ENCODE measurements at places on chromosomes 11 and 22.
A peak's percentile ranks its signal among the peaks of the same experiment; 100 is the strongest.

- no peak for DNase-seq
Observed at GRCh38 chr11:64089493-64089892, 53.8 kb downstream of the FLRT1 start.

DNA sequence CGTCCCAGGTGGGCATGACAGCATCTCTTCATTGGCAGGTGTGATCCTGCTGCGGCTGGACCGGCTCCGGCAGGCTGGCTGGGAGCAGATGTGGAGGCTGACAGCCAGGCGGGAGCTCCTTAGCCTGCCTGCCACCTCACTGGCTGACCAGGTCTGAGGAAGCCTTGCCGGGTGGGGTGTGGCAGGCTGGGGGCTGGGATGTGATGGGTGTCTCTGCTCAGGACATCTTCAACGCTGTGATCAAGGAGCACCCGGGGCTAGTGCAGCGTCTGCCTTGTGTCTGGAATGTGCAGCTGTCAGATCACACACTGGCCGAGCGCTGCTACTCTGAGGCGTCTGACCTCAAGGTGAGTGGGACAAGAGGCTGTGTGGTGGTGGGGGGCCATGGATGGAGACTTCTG, 3.5 kb downstream of the LARGE2 start:
- DNase-seq = no peak

GRCh38 chr11:78419327-78419726, 1.7 kb upstream of the GAB2 start:
- no peak for DNase-seq

GRCh38 chr11:2687782-2688191, 12.0 kb downstream of the KCNQ1OT1 start:
- peak; percentile 36 for DNase-seq

GRCh38 chr11:85627332-85627997, at the start of gene DLG2:
DLG2 (minus strand) TSS chr11:85627344.
- peak; percentile 37 for DNase-seq

DNA sequence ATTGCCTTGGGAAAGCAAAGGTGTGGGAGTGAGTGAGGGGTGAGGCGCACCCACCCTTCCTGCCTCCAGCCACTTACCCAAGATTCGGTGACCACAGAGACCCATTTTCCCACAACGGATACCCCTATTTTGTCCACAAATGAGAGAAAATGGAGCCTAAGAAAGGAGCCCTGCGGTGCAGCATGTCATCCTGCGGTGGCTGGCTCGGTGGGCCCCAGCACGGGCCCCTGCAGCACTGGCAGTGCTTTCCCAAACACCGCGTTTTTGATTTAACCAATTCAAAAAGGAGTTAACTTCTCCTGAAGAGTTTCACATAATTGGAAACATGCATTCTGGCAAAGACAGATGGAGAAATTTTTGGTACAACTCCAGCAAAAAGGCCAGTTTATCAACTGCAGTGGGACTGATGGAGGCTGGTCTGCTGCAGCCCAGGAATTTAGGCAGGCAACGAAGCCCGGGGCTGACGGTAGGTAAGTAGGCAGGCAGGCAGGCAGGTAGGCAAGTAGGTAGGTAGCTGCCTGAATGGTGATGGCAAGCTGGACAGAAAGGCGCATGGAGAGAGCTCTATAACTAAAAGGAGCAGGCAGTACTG, 84.2 kb downstream of the FDX1 start:
- DNase-seq = no peak

DNA sequence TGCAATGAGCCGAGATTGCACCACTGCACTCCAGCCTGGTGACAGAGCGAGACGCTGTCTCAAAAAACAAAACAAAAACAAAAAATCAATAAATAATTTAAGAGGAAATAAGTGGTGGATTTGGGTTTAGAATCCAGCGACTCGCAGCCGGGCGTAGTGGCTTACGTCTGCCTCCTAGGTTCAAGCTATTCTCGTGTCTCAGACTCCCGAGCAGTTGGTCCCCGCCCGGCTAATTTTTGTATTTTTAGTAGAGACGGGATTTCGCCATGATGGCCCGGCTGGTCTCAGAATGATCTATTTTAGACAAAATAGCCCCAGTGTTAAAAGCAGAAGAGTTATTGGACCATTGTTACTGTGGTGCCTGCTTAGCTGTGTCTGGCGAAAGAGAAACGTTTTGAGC, 29.8 kb downstream of the SNU13 start:
- DNase-seq = no peak

DNA sequence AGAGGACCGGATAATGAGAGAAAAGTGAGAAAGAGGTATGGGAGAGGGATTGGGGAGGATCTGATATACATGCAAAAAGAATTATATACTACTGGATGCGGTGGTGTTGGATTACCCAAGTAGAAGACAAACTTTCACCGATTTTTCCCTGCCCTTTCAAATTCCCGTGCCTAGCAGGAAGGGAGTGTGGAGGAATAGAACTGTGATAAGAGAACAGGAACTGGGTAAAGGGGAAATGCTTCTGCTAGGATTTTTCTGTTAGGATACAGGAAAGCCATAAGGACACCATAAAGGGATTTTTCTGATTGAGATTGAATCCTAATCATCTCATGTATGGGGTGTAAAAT, 480 bp upstream of the MTMR2 start:
- peak; percentile 47 for DNase-seq

GRCh38 chr22:45308957-45309421, 745 bp upstream of the FAM118A start:
- peak; percentile 68 for DNase-seq

- DNase-seq = peak; percentile 86
Observed at GRCh38 chr22:37533995-37534394, 14.8 kb upstream of the CARD10 start.

DNA sequence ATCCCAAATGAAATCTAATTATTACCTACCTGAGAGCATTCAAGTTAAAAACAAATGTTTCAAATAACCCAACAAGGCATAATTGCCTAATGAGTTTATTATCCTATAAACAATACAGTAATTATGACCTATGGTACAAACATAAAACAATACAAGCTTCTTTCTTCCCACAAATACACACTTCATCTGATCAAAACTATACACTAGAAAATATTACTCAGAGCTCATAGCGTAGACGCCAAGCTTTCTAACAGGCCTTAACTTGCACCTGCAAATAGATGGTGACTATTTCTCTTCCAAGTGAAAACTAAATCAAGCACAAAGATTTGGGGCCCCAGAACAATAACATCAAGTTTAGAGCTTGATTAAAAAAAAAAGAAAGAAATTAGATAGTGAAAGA, 78.1 kb downstream of the SOX6 start:
- no peak for DNase-seq

DNA sequence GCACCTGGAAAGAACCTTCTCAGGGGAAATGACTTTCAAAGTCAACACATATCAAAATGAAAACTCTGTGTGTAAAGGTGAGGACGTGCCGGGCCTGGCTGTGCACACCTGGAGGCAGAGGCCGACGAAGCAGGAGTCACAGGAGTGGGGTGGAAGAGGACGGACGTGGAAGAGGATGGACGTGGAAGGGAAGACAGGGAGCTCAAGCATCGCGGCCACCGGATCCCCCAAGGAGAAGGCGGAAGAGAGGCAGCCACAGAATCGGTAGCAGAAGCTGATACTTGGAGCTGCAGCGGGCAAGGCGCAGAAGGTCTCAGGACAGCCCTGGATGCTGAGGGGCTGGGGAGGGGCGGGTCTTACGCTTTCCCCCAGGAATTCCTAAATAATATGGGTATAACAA, 519.8 kb downstream of the BRD1 start:
- no peak for DNase-seq

- no peak for DNase-seq
Observed at GRCh38 chr11:20125927-20126326, 34.3 kb downstream of the DBX1 start.

DNA sequence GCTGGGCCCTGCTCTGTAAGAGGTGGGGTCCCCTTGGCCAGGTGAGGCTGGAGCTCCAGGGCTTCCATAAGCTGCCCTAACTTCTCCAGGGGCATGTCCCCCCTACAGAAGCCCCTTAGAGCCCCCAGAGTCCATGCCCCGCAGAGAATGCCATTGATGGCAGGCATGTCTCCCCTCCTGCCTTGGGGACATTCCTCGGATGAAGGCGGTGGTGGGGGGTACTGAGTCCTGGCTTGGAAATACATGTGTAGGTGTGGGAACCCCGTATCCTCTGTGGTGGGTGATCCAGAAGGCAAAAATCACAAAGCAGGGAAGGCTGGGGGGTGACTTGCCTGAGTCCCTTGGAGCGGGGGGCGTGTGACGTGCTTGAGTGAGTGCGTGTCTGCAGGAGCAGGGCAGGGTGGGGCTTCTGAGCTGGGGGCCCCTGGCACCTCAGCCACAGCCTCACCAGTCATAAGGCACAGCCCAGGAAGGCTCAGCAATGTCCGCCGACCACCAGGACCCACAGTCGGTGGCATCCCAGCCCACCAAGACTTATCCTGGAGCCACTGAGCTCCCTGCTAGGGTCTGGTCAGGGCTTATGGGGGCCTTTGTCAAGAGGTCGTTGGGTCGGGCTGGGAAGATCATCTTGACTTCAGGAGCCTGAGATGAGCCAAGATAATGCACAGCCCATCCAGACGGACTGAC, 69.8 kb upstream of the KCNQ1OT1 start:
- no peak for DNase-seq

DNA sequence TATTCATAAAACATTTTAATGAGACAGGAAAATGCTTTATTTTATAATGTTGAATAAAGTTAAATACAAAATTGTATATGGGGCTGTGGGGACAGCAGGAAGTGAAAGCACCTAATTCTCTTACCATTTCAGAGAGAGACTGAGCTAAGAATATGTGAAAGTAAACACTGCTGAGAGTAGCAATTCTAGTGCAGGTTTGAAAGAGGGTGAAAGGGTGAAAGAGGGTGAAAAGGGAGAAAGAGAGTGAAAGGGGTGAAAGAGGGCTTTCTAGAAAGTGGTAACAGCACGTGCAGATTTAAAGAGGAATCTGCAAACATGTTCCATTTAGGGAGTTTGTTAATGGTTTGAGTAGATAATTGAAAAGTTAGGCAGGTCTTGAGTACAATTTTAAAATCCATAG, 652.0 kb upstream of the CCDC90B start:
- no peak for DNase-seq

GRCh38 chr11:118918686-118919280, 6.9 kb downstream of the BCL9L start:
- DNase-seq = peak; percentile 44

- no peak for DNase-seq
Observed at GRCh38 chr11:8261291-8261690, 2.4 kb downstream of the LMO1 start.

- DNase-seq = no peak
Observed at GRCh38 chr11:64129403-64129802, 36.5 kb downstream of the MACROD1 start.

DNA sequence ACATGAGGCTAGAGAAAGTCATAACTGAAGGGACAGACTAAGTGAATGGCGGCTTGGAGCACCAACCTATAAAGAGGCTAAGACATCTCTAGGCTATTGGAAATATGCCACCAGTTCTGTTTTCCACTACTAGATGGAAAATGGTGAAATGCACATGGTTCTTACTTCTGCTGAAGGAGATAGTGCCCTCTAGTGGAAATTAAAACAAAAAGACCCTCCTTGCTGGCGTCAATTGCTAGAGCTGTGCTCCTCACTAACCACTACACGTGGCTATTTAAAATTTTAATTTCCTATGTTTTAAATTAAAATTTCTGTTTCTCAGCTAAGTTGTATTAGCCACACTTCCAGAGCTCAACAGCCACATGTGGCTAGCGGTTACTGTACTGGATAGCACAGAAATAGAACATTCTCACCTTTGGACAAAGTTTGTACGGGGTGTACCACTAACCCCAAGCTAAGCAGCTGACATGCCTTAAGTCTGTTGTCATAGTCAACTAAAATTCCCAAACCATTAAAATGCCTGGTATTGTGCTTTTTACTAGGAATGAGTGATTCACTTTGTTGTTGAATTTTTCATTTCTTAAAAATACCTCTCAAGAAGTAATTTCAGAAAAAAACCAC, 34.1 kb upstream of the CALCA start:
- DNase-seq = peak; percentile 69

- DNase-seq = no peak
Observed at GRCh38 chr22:35594686-35595085, 22.4 kb downstream of the MB start.

DNA sequence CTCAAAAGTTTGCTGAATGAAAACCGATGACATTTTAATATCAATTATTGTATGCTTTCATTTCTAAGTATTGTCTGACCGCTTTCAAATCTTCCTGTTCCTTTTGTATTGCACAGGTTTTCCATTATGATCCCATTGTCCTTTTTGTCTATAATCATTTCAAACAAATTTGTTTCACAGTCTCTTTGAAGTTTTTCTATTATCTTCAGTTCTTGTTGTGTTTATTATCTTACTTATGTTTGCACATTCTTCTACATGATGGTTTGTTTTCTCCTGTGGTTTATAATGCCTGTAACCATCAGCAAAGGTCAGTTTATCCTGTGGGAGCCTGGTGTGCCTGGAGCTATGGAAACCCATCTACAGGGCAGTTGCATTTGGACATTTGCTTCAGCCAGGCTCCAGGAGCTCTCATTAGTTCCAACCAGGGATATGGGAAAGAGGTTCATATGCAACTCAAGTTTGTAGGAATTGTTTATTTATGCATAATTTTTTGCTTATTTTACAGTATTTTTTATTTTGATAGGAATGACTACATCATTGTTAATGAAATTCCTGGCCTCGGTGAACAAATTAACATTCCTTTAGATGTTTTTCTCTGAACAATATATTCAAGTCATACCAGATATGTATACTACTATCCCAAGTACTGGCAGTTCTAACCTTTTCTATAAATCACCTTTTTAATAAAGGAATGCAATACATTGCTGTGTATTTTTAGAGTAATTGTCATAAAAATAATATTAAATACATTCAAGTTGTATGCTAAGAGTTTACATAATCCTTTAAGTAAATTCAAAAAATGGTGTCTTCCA, 179.2 kb downstream of the SBF2 start:
- no peak for DNase-seq
